ENCODE measurements at places on chromosomes 1 and 21.
A peak's percentile ranks its signal among the peaks of the same experiment; 100 is the strongest.

DNA sequence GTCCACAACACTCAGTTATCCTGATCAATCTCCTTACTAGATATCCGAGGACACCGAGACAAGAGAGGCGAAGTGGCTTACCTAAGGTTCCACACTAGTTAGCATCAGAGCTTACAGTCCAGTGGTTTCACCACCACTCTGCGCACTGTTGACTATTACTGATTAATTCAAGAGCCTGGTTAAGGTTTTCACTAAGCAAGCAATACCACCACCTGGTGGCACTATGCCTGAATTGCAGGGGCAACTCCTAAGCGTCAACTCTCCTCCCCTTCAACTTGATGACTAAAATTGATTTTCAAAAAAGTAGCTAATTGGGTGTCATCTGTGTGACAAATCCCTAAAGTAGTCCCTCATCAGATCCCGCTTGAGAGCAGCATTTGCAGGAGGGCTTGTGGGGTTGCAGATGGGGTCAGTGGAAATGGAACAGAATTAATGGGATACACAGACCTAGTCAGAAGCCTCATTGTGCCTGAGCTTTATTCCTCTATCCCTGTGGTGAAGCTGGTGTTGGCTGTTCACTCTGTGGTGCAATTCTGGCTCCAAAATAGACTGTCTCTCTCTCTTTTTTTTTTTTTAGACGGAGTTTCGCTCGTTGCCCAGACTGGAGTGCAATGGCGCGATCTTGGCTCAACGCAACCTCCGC is 9.1 kb downstream of the TTC22 start:
- peak; percentile 43 for DNase-seq

GRCh38 chr1:53081384-53082066 is 19.5 kb downstream of the PODN start:
- DNase-seq = no peak

GRCh38 chr1:199009447-199009846 is 370.6 kb downstream of the PTPRC start:
- DNase-seq = peak; percentile 47

GRCh38 chr21:19844334-19844733 is 1153.9 kb upstream of the NCAM2 start:
- no peak for DNase-seq

GRCh38 chr1:111151838-111152237 is 11.8 kb downstream of the CEPT1 start:
- no peak for DNase-seq

DNA sequence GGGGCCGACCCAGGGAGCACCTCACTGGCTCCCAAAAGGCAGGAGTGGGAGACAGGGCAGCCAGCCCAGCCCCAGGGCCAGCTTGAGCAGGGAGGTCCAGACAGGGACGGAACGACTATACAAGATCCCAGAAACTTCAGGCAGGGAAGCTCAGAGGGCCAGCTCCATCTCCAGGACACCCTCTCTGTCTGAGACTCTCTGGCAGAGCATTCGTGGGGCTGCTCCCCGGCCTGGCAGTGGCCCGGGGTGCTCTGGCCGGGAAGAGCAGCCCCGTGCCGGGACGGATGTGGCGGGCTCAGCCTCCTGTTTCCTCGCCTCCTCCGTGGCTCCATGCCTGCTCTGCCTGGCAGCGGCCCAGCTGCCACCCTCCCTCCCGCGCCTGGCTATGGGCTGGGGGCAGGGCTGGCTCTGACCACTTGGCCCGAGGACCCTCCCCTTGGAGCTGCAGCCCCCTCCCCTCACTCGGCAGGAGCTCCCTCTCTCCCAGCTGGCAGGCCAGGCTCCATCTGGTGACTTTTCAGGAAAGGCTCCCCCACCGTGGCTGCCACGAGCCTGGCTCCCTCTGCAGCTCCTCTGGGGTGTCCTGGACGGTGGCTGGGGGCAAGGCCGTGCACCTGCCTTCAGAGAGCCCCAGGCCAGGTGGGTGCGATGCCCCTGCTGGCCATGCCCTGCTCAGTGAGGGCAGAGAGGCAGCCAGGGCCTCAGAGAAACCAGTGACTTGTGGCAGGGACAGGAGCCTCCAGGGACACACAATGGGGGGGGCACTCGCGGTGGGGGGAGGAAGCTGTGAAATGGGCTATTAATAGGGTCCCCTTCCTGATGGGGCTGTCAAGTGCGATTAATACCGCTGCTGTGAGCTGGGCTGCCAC is 5.6 kb upstream of the PLCH2 start:
- DNase-seq = no peak

DNA sequence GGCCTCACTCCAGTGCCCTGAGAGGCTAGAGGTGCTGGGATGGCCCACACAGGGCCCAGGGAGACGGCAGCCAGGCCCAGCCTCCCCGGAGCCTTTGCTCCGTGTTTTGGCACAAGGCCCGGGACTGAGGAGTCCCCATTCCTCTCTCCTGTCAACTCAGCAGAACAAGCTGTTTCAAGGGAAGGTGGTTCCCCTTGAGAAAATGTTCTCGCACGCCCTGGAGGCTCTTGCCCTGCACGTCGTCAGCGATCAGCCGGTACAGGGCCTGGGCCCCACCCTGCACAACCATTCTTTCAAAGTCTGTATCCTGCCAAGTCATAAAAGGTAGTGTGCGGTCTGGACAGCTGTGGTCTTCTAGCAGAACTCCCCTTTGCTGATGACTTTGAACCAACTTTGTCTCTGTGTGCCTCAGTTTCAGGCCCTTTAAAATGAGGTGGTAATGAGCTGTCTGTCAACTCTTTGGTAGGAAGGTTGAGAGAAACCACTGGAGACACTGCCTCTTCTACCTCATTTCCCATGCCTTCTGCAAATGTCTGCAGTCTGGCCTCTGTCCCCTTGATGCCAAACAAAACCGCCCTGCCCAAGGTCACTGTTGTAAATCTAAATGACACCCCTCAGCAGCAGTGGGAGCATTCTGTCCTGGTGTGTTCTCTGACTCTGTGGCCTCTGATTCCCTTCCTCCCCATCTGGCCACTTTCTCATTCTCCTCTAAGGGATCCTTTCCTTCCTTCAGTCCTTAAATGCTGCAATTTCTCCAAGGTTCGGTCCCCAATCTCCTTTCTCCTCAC is 138.6 kb upstream of the JUN start:
- no peak for DNase-seq

- DNase-seq = no peak
These were observed 246.1 kb upstream of the TMEM51 start for GRCh38 chr1:14907416-14907815.

- DNase-seq = no peak
These were observed 49.6 kb upstream of the PSMG1 start for GRCh38 chr21:39232861-39233291.

GRCh38 chr1:228782662-228783417 is 47.6 kb downstream of the RHOU start:
- DNase-seq = no peak

- no peak for DNase-seq
These were observed 170.0 kb downstream of the GRIK3 start for GRCh38 chr1:36864182-36864822.

GRCh38 chr1:186930238-186930637 is 101.5 kb downstream of the PLA2G4A start:
- no peak for DNase-seq

- no peak for DNase-seq
These were observed 360.0 kb downstream of the NPHP4 start for GRCh38 chr1:5632224-5632623.

GRCh38 chr1:201554190-201554600 is 15.3 kb downstream of the NAV1 start:
- no peak for DNase-seq

- DNase-seq = no peak
These were observed 47.3 kb downstream of the LYPLAL1 start for GRCh38 chr1:219220945-219221344.

DNA sequence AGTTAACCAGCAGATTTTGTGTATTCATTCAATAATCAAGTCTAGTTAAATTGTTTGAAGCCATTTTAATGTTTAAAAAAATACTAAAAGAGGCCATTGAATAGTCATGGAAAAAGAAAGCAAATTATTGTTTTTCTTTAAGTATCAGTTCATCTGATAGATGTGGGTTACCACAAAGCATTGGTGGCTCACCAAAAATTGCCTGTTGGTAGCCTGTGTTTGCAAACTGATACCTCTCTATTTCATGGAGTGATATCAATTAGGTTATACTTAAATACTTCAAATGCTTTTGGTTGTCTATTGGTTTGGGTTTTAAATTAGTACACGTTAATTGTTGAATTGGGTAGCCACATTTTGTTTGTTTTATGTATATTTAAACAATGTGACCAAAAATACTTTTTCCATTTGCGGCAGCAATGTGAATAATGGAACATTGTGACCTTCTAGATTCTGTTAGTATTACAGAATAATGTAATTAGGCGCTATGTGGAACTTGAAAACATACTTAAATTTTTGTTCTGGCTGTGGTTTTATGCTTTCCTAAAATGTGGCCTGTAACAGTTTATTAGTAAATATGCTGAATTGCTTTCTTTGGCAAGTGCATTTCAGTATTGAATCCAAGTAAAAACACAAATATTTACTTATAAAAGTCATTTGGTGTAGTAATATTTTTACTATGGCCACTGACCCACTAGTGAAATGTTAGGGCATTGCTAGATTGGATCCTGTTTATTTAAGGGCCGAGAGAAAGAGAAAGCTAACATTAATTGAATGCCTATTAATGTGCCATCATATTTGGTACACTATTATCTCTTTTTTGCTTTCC is 37.1 kb upstream of the NBL1 start:
- DNase-seq = no peak

DNA sequence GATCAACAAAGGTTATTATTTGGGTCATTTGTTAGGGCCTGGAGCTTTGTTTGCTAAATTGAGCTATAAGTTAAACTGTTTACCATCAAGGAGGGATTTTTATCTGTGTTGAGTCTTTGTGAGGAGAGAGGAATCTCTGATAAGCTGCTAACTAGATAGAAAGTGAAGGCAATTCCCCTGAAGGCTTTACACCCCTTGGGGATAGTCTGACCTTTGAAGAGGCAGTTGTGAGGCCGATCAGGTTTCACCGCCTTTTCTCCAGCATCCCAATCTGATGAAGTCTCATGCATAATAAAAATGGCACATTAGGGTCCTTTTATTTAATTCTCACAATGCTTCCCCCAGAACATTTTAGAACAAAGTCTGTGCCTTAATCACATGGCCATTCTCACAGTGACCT is 21.8 kb downstream of the C1orf21 start:
- no peak for DNase-seq

- DNase-seq = no peak
These were observed 213.0 kb downstream of the OMA1 start for GRCh38 chr1:58333511-58333910.

GRCh38 chr1:34787461-34788420 is 5.1 kb upstream of the GJA4 start:
- DNase-seq = no peak

GRCh38 chr1:30764396-30764795 is 6.8 kb upstream of the LAPTM5 start:
- DNase-seq = no peak

DNA sequence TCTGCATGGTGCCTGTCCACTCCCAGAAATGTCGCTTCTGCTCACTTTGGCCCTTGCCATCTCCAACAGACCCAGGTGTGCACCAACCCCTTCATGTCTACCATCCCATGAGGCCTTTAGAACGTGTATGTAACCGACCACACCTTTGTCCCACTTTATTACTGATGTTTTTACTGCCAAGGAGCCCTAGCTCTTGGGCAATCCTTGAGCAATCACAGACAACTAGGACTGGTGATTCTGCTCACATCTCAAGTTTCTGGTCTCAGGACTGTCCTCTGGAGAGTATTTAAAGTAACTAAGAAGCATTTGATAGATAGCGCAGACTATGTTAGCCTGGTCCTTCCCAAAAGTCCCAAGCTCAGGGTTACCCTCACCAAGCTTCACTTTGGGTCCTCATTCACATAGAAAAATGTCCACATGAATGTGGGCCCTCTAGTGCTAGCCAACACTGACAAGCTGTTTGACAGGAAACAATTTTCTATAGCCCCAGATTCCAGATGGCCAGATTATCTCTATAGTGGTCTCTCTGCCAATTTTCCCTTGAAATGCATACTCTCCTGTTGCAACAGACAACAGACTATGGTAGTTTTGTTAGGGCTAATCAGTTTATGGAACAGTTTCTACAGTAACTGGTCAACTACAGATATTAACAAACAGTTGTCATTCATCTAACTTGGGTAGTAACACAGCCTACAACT is 6.9 kb upstream of the TMEM81 start:
- DNase-seq = no peak

DNA sequence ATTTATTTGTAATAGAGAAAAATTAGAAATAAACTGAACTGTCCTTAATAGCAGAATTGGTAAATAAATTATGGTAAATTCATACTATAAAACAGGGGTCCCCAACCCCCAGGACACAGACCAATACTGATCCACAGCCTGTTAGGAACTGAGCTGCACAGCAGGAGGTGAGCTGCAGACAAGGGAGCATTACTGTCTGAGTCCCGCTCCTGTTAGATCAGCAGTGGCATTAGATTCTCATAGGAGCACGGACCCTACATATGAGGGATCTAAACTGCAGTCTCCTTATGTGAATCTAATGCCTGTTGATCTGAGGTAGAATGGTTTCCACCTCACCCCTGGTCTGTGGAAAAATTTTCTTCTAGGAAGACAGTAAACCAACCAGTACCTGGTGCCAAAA is 7.5 kb downstream of the WDR47 start:
- no peak for DNase-seq

DNA sequence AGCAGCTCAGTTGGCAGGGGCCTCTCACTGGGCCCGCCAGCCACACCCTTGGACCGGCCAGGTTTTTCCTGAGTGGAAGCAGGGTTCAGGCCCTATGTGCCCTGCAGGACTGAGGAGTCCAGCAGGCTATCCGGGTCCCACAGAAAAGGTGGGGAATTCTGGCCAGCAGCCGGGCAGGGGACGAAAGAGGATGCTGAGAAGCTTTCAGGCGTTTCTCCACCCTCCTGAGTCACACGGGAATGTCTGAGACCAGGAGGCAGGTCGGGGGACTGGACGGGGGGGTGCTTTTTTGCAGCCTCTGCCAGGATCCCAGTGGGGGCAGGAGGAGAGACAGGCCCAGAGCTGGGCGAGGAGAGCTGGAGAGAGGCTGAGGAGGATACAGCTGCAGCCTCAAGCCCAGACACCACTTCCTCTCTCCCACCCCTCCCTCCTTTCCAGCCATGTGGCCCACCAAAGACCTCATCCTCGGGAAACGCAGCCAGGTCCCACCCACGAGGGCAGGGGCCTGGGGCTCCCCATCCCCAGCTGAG is 105.4 kb downstream of the SPSB1 start:
- no peak for DNase-seq

DNA sequence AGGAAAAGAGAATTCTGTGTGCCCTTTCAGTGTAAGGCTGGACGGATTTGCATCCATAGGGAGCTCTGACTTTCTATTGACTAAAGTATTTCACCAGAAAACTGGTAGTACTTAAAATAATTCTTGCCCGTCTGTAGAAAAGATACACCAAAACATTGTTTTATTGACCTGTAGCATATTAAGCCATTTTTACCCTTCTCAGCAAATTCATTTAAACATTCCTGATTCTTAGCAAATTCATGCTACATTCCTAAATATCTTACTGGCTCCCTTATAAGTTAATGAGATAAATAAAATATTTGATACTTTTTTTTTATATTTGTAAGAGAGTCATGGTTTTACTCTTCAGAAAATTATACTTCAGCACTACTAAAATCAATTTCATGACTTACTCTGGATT is 1.6 kb upstream of the IPP start:
- no peak for DNase-seq

- peak; percentile 60 for DNase-seq
These were observed 509 bp downstream of the GDAP2 start for GRCh38 chr1:117928881-117929342.
